ENCODE measurements at places on chromosomes 3 and 15.

DNA sequence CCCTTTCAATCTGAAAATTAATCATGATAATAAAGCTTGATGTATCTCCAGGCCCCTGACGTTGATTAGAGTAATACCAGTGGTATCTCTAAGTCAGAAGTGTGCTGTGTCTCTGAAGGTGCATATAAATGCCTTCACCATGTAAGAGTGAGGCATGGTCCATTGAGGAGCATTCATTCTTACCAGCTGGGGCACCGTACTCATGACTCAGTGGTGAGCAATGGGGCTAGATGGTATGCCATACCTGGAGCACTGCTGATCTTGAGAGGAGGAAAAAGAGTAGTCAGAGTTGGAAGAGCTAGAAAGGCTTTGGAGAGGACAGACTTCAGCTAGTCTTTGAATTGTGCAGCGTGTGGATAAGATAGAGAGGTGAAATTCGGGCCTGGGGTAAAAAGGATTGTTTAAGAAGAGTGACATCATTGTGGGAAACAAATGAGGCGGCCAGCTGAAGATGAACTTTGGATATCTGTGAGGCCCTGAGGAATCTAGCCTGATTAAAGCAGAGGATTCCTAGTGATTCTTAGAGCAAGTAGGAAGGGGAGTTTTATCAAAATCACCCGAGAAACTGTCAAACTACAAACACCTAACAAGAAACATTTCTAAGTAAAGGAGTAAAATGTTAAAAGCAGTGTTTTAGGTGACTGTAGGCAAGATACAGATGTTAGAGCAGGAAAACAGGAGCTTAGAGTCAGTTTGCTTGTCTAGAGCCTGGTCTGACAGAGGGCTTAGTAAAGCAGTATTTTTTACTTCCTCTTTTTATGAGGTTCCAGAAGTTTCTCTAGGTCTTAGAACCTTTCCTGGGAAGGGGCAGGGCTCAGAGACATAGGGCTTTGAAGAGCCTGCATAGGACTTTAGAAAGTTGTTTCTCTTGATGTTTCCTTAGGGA is 13.6 kb downstream of the TMOD3 start:
- DNase-seq, result peak; percentile 44

DNA sequence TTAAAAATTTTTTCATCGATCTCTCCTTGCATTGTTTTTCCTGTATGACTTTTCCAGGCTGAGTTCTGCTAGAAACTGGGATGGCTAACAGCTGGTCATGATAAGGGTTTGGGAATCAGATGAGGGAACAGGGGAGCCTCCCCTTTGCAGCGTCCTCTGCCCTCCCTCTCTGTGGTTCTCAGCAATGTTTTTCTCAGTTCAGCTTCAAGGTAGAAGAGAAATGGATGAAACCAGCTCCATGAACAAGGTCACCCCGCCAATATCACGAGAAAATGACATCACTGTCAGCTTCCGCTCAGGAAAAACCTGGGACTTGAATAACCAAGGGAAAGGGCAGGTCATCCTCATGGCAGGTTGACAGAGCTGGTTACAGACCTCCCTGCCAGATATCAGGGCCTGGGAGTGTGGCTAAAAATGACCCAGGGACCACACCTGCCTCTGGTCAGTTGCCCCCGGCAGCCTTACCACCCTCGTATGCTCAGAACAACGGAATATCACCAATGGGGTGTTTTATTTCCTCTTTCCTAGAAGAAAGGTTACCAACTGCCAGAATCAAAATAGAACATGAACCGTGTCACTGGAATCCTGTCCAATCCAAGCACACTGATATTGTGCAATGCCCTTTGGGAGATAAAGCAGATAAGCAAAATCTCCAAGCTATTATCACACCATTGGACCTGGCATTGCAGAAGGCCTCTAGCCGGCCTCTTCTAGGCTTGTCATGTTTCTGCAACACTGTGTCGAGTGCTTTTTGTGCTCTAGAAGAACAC is 26.1 kb downstream of the LSM3 start:
- no peak for DNase-seq

GRCh38 chr15:53534105-53534839 is 225.2 kb downstream of the WDR72 start:
- DNase-seq, result no peak

DNA sequence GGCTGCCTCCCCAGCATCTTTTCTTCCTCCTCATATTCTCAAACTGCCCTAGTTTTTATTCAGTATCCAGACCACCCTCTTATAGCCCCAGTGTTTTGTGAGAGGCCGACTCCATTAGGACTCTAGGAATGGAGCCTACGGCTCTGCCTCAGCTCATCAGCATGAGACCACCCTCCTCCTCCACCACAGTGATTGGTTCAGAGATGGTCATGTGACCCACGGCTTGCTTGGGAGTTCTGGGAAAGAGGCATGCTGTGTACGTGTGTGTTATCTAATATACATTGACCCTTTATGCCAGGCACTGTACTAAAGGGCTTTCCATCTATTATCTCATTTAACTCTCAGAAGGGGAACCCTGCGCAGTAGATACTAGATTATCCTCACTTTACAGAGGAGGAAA is 17.8 kb upstream of the CMTM7 start:
- DNase-seq, result no peak

DNA sequence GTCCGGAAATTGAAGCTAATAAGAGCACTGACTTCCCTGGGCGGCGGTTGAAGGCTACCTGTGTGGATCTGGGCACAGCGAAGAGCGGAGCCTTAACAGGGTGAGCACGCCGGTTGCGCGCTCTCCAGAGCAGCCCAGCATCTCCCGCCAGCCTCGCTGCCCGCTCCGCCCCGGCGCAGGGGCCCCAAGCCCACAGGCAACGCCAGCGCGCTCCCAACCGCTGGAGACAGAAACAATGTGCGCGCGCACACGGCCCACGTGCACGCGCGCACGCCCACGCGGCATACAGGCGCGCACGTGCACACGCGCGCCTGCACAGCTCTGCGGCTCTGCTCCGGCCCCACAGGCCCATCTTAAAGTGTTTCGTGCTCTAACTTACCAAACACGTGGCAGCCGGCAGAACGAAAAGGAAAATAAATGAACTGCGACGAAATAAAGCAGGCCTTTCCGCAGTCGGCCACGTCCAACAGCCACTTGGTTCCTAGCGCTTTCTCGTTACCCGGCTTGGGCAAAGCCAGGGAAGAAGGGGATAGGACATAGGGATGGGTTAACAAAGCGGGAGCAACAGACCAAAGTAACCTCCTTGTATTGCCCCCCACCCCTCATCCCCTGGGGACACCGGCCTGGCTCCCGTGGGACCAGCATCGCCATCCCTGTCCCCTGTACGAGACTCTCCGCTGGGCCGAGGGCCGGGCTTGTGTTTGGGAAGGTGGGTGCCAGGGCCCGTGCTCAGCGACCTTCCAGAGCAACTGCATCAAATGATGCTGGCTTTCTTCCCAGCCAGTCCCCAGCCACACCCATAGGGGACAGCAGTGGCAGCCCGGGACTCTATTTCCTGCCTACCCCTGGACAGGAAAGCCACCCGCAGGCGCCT is 203.7 kb downstream of the ABHD5 start:
- peak; percentile 68 for DNase-seq

DNA sequence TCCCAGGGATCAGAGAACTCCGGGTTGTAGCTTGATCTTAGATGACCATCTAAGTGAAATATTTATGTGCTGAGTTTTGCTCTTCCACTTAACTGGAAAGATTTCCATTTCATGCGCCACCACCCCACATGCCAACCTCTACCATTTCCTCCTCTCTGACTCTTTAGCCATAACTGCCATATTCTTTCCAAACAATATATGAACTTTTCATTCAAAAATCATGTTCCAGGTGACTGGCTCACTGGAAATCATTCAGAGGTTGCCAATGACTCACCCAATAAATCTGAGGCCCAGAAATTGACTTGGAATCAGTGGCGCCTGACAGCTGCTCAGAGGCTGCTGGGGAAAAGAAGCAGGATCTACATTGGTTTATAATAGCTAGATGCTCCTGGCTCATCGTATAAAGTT is 31.6 kb upstream of the FAM174B start:
- DNase-seq, result no peak

- DNase-seq, result no peak
Observed at GRCh38 chr15:49610157-49610918, 10.3 kb downstream of the FAM227B start.

DNA sequence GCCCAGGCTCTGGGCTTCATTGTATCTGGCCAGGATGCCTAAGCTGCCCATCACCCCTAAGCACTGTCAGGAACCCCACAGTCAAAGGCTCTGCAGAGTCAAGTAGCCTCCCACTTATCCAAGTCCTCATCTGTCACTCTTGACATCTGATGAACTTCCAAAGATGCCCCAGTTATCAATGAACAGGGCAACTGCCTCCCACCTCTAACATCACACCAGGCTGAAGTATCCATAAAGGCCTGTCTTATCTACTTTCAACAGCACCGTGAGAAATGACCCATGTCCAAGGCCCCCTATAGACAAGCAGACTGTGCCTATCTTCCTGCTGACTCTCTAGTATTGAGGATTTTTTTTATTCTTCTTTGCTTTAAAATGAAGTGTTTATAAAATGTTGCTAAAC is 56.4 kb downstream of the TRIM69 start:
- DNase-seq, result no peak

DNA sequence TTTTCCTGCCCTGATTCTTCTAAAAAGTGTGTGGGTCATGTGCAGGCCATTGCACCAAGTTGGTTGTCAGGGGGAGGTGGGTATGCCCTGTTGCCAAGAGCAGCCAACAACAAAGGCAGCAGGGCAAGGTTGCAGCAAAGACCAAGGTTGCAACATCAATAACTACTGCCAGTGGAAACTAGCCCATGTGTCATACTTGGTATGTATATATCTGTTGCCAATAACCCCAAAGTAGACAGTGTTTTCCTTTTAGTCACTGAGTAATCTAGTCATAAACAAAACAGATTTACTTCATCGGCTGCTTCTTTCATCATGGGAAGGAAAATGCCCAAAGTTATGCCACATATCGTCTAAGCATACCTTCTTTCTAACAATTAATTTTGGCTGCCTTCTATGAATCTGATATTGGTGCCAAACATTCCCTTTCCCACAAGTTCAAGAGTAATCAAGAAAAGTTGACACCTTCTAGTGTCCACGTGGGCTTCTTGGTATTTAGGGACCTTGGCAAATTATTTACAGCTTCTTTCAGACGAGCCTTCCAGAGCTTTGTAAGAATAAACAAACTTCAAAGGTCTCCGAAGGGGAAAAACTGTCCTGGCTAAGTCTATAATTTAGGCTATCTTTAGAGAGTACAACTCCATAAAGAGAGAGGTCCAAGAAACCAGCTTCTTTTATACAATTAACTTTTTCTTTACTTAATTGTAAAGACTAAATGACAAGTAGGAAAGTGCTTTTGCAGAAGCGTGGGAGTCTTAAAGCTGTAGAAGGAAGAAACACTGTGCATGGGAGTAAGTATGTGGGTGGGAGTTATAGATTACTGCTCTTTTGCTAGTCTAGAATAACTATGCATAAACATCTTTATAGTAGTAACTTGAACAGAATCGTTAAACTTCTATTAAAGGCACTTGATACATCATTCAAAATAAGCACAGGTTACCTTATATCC is 10.0 kb upstream of the MBNL1 start:
- DNase-seq, result peak; percentile 73

DNA sequence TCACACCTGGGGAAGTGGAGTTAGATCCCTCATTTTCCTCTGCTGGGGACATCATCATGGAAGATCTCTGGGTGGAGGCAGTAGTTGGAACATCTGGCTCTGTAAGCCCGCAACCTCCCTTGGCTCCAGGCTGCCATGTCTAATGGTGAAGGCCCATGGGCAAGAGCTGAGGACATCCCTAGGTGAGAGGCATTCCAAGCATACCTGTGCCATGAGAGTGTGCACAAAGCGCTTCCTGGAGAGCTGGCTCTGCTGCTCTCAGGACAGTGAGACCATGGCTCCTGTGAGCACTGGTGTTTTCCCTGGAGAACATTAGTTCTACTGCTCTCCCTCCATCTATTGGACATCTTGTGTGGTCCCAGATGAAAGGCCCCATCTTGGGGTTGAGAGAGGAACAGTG is 7.7 kb downstream of the MAPKAPK3 start:
- no peak for DNase-seq

DNA sequence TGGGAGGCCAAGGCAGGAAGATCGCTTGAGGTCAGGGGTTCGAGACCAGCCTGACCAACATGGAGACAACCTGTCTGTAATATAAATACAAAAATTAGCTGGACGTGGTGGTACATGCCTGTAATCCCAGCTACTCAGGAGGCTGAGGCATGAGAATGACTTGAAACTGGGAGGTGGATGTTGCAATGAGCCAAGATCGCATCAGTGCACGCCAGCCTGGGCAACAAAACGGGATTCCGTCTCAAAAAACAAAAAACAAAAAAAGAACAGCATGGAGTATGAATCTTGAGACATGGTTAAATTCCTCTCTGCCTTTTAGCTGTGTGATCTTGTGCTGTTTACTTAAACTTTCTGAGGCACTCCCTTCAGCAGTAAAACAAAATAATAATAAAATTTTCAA is 244.9 kb downstream of the FGF12 start:
- DNase-seq, result no peak

- DNase-seq, result no peak
Observed at GRCh38 chr3:40268802-40269524, 40.5 kb upstream of the EIF1B start.

GRCh38 chr15:42056934-42057798 is 36.3 kb upstream of the PLA2G4E start:
- peak; percentile 75 for DNase-seq

GRCh38 chr15:74599156-74599555 is 16.5 kb upstream of the CLK3 start:
- DNase-seq, result no peak

DNA sequence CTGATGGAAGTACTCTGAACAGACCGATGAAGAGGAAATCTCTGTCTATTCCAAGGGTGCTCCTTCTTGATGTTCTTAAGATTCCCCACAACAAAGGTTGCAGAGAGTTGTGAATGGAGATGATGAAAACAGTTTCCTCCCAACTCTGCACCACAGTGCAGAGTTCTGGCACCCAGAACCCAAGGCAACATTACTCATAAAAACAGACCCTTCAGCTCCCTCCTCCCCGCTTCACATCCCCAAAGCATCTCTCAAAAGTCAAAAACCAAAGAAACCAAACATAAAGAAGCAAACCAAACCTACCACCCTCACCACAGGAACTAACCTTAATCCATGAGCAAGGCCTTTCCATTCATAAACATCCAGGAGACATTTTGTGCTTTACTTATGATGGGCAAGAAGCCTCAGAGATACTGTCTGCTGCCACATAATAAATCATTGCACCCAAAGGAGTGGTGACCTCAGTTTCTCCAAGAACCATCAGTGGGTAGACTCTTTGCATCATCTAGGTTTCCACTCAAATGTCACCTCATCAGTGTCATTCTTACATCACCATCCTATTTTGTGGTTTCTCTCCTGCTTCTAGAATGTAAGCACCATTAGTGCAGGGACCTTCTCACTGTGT is 13.2 kb downstream of the PCOLCE2 start:
- DNase-seq, result no peak

DNA sequence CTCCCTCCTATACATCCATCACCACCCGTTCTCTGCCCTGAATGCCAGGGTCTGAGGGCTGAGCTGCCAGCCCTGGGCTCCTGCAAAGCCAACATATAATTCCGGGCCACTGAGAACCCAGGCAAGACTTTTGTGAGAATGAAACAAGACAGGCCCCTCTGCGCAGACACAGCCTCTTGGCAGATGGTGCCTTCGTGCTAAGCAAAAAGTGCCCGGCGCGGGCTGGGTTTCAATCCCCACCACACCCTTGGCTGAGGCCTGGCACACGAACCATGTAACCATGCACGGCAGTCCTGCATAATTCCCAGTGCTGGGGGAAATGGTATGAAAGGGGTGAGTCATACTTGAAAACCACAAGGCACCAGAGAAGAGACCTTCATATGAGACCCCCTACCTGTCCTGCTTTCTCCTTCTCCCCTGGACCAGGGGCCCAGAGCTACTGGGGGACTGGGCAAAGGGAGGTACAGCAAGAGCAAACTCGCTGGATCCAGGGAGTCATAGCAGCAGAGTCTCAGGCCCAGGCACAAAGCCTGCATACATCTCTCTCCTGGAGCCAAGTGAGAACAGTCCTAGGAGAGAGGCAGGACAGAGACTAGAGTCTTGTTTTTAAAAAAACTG is 26.1 kb upstream of the LOXL1 start:
- DNase-seq, result no peak
